ENCODE measurements at places on chromosomes 12 and 14.

DNA sequence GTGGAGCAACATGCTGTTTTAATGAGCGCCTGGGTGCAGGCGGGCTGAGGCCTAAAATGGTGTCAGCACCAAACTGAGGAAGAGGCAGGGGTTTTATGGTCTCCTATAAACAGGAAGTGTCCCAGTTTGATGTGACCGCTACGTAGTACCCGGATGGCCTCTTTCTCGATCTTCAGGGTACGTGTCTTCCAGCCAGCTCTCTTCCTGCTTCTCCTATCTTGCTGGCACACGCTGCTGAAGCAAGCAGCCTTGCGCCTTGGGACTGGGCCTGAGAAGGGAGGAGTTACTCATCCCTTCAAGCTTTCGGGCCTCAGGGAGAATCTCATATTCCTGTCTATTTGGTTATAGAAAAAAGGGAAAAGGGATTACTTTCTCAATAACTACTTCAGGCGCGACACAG, 28.2 kb upstream of the RNASE1 start:
- DNase-seq, result no peak

DNA sequence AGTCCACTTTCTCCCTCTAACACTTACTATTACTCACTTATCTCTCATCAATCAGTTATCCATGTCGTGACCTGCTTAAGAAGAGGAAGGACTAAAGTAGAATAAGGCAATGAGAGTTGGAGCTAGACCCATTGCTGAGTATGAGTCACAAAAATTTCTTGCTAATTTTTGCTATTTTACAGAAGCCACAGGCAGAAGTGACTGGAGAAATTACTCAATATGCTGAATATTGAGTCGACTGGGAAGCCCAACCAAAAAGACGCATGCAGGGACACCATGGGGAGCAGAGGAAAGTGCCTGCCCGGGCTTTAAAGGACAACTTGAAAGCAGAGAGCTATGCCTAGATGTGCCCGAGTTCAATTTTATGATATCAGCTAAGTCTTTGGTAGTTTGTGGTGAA, 115.4 kb upstream of the FOXG1 start:
- DNase-seq, result no peak

DNA sequence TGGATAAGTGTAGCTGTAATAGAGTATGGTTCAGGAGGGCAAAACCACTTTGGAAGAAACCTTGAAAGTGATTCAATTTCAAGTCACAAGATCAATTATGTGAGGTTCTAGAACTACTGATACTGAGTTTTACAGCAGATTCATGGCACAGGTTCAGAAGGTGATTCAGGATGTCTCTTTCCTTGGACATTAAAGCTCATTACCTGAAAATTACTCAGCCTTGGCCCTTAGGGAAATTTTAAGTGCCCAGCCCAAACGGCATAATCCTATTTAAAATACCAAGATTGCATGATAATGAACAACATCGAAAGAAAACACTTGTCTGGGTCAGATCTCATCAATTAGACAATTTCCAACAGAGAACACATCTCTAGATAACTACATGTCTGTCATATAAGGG, 70.2 kb upstream of the SLC38A2 start:
- DNase-seq, result no peak

- DNase-seq, result no peak
Measured at GRCh38 chr12:128316973-128317526, 50.1 kb downstream of the TMEM132C start.

- no peak for DNase-seq
Measured at GRCh38 chr12:71456316-71456715, 16.7 kb downstream of the LGR5 start.

- DNase-seq, result no peak
Measured at GRCh38 chr12:2922329-2922728, 31.6 kb downstream of the TULP3 start.

GRCh38 chr14:79586989-79587598, 624.2 kb downstream of the DIO2 start:
- DNase-seq, result no peak

- no peak for DNase-seq
Measured at GRCh38 chr14:51129130-51129529, 34.2 kb upstream of the TRIM9 start.

- DNase-seq, result no peak
Measured at GRCh38 chr14:101471723-101472517, 89.4 kb upstream of the DIO3 start.

- no peak for DNase-seq
Measured at GRCh38 chr12:132619386-132620112, 973 bp downstream of the P2RX2 start.

DNA sequence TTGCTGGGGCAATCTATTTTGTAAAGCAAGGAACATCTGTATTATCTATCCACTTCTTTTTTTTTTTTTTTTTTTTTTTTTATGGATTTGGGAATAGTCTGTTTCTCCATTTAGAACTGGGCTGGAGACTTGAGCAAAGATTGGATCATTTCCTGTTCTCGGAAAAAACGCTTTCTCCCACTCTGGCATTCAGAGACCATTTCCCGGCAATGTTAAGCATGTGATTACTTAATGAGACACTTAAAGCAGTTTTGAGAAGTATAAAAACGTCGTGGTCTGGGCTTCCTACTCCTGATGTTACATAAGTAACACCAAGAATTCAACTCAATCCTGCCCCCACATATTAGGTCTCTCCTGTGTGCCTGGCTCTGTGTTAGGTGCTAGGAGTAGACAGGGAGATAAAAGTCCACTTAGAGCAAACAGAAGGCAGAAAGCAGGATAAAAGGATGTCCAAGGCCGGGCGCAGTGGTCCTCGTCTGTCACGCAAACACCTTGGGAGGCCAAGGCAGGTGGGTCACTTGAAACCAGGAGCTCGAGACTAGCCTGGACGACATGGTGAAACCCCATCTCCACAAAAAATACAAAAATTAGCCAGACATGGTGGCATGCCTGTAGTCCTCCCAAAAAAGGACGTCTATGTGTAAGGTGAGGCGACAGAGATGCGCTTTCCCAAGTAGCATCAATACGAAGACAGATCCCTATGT, 152.1 kb upstream of the GSC start:
- no peak for DNase-seq

DNA sequence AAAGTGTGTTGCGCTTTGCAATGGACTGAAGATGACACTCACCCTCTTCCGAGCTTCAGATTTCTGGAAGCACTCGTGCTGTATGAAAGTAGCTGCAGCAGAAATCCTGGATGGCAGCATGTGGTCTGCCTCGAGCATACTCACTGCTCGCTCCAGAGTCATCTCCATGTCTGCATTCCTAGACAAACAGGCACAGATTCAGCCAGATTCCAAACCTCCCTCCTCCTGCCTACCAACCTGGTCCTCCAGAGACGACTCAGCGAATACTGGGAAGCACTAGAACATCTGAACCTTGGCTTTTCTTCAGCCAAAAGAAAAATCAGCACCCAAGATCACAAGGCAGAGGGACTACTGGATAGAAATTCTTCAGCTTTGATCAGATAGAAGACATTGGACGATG, 27.7 kb downstream of the PKP2 start:
- no peak for DNase-seq

DNA sequence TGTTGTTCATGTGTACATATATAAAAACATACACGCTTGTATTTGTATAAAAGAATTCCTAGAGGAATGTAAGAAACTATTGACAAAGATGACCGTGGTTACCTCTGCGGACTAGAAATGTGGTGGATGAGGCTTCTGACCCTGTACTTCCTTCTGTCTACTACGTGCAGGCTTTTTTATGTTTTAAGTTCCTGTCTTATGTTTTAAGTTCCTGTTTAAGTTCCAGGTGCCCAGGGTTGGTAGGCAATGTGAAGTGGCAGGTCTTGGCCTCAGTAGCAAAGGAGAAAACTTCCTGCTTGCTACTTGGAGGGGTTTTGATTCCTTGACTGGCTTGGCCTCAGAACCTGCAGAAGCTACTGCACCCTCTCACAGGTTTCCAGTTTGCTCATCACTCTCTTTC, 11.6 kb downstream of the POMT2 start:
- DNase-seq, result no peak

DNA sequence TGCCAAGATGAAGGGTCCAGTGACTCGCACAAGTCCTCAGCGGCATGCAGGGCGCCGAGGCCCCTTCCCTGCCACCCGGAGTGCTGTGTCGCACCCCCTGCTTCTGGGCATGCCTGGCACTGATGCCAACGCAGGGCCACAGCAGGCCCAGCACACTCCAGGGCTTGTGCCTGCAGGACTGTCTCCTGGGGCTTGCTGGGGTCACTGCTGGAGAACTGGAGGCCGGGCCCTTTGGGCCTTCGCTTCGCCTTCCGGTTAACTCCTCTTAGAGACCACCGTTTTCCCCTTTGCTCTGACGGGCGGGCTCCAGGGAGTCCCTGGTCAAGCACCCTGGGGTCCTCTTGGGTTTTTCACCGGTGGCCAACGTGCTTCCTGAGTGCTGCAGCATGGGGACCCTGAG, 79.6 kb downstream of the WDR20 start:
- DNase-seq, result no peak

GRCh38 chr12:89702503-89702902, 6.1 kb downstream of the ATP2B1 start:
- no peak for DNase-seq
